ENCODE measurements at places on chromosomes 12 and 14.

DNA sequence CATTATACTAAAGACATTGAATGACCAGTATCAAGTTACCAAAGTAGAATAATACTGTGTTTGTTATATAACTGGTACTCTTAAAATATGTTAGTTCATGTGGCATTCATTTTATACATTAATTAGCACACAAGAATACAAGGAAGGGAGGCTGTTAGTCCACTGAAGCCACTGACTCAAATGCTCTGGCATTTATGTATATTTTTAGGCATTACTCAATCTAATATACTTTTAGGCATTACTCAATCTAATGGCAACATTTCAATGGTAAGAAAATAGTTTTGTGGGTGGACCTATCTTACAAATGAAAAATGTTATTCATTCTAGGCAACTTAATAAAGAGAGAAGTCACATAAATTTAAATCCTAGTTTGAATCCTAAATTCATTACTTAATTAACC is 874.4 kb upstream of the USP15 start:
- no peak for DNase-seq

DNA sequence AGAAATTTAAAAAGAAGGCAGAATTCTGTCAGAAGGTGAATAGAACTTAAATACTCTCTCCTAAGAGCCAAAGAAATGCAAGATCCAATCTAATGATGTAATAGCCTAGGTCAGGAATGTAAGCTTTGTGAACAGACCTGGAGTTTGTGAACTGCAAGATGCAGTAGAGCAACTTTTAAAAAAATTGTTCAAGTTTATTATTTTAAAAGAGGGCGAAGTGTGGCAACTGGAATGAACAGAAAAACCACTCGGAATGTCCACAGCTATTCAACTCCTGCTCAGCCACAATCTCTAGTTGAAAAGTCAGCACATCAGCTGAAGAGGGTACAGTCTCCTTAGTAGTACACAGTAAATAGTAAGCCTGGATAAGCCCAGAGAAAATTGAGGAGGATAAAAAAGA is 228.8 kb downstream of the PPFIA2 start:
- no peak for DNase-seq

GRCh38 chr14:25570483-25570882 is 520.5 kb upstream of the STXBP6 start:
- no peak for DNase-seq

DNA sequence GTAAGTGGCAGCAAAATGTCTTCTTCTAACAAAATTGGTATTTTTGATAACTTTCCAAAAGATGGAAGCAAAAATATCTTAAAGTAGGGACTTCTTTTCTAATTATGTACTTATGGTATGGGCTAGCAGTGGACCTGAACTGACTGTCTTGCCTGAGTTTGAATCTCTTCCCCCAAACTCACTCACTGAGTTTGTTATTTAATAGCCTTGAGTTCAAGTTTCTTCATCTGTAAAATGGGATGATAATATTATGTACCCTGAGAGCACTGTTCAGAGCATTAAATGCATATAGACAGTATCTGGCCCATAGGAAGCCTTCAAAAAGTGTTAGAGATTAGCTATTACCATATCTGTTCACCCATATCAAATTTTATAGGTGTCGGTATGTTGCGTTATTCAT is 210.4 kb upstream of the NUDT4 start:
- DNase-seq: no peak

GRCh38 chr12:110578694-110579534 is 4.2 kb downstream of the PPTC7 start:
- DNase-seq: no peak

DNA sequence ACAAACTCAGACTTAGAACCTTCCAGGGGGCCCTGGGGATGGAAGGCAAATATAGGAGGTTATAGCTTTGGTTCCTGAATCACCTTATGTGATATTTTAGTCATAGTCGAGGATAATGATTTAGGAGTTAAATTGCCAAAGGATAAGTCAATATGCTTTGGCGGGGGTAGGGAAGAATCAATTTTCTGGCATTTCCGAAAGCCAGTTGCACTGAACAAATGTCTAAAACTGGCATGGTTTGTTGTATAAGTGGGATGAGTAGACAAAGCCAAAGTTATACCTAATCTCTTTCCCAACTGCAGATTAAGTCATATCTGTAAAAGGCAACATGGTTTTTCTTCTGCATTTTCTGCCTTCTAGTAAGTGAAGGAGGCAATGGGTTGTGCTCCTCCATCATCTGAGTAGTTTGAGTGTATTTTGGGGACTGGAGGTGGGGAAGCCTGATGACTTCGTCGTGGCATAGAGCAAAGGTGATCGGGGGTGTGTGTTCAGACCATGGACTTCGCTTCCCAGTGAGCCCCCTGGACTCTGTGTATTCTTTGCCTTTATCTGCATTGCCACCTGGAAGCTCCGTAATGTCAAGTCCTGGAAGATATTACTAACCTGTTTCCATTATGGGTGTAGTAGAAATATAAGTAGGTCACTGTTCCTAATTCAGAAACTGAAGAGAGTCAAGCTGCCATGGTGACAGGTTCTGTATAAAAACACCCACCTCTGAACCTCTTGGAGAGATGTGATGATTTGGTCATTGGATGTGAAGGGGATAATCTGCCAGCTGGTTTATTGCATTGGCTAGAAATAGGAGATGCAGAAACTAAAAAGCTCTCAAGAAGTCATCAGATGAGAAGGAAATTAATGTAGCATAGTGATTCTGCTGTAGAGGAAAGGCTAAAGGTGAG is 24.5 kb downstream of the PPFIBP1 start:
- no peak for DNase-seq

Data from right renal cortex interstitium (tissue), 3 donors.